ENCODE measurements at places on chromosomes 6 and 20.

GRCh38 chr6:41630946-41631345 is 7.3 kb upstream of the MDFI start:
- DNase-seq = no peak

GRCh38 chr20:51622004-51622874 is 79.7 kb upstream of the NFATC2 start:
- no peak for DNase-seq

DNA sequence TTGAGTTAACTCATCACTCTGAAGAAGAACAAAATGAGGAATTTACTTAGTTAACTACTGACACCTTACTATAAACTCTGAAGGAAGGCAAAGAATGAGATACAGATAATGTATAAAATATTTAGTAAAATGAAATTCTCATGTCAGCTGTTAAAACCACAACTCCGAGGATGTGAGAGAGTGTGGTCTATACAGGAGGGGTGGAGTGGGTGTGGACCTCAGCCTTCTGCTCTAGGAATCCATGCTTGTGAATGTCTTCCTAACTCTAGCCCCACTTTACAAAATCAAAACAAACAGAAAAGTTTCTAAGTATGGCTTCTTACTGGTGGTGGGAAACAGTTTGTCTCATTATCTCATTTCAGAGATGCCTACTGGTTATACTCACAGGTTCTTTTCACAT is 14.2 kb downstream of the PPP1R14C start:
- no peak for DNase-seq

DNA sequence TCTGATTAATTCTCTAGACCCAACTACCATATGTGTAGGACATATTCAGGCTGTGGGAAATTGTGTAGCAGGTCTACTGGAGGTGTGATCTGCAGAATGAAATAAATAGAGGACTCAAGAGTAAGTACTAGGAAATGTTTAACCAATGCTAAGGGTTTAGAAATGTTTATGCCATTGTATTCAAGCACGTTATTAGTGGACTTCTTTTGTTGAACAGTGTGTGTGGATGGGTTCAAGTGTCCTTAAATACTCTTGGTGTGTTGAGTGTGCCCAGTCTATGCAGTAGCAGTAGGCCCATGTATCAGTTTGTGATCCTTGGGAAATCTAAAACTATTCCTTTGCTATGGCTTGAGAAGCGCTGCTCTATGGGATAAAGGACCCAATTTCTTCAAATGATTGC is 112.1 kb downstream of the FARS2 start:
- no peak for DNase-seq

DNA sequence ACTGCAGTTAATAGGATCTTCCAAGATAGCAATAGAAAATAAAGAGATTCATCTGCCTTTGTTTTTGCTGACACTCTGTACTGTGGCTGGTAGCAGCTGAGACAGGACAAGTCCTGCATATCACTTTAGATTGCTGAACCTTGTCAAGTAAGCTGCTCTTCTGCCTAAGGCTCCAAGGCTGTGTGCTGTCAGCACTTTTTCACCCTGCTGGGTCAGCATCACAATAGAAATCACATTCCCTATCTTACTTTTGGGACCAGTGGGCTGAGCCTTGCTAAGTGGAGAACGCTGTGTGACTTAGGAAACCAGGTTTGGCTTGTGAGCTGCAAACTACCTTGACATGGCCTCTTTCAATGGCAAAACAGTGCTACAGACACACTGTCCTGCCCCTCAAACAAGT is 263.9 kb downstream of the FRK start:
- no peak for DNase-seq

DNA sequence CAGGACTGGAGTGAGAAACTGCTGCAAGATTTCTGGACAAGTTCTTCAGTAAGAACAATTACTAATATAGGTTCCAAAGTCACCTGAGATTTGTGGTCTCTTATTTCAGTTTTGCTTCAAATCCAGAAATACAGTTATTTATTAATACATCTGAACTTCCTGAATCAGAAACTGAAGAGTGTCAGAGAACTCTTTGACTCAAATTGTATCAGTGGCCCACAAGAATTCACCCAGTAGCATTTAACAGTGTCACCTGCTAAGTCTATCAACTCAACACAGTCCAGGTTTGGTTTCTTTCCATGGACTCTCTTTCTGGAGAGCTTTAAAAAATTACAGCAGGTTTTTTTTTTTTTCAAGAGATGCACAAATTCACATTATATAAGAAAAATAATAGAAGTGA is 18.8 kb upstream of the NHSL1 start:
- DNase-seq = no peak

GRCh38 chr20:38919683-38920082 is 6.5 kb upstream of the FAM83D start:
- no peak for DNase-seq

GRCh38 chr6:111757342-111757741 is 115.9 kb downstream of the FYN start:
- no peak for DNase-seq

DNA sequence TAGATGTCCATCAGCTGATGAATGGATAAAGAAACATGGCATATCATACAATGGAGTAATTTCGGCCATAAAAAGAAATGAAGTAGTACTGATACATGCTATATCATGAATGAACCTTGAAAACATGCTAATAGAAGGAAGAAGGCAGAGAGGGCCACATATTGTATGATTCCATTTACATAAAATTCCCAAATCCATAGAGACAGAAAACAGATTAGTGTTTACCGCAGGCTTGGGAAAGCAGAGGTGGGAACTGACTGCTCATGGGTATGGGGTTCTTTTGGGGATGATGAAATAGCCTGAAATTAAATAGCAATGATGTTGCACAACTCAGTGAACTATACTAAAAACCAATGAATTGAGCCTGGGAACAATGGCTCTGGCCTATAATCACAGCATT is 58.3 kb downstream of the SERAC1 start:
- no peak for DNase-seq
